ENCODE measurements at places on chromosomes 5 and 9.

DNA sequence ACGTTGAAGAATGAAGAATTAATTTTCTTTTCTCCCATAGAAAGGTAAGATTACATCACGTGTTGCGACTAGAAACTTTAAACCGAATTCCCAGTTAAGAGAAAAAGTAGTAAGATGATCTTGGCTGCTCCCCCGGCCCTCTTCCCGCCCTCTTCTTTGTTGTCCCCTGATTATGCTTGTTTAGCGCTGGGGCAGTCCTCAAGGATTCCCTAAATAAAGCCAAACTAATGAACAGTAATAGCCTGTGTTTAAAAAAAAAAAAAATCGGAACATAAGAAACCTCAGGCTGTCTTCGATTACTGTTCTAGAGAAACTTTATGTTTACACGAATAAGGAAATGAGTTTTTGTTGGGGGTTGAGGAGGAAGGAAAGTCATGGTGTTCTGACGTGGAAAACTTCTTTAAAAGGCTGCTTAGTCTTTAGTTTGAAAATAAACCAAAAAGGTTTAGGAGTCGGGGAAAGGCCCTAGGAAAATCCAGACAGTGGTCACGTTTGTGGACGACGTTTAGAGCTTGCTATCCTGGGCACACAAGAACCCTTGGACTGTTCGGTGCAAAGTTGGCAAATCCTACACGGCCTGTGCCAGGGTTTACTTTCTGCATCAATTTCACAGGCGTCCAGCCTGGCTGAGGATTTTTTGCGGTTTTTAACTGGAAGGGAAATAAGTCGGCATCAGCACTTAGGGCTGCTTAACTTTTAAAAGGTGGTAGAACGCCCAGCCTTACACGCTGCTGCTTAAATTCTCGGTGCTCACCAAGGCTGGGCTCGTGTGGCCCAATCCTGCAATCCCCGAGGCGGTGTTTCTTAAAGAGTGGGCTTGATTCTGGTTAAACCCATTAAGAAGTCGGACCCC lies 1.1 kb upstream of the MAT2B start:
- no peak for DNase-seq

- DNase-seq = no peak
Measured at GRCh38 chr5:109078448-109078847, 330.8 kb downstream of the FER start.

- no peak for DNase-seq
Measured at GRCh38 chr9:89961616-89962341, 357.0 kb downstream of the GADD45G start.

DNA sequence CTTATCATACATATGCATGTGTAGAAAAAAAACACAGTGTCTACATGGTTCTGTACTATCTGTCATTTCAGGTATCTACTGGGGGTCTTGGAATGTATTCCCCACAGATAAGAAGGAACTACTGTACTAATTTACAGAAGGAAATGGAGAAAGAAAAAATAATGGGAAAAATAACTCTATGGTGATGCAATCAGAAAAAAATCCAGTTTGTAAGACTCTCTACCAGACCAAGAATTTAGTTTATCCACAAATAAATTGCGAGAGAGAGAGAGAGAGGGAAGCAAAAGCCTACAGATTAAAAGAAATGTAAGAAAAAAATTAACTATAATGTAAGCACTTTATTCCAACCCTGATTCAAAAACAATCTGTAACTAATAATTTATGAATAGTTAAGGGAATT lies 708.6 kb upstream of the ZNF608 start:
- peak; percentile 55 for DNase-seq

GRCh38 chr5:67160985-67161384 lies 35.6 kb downstream of the CD180 start:
- DNase-seq = peak; percentile 43

DNA sequence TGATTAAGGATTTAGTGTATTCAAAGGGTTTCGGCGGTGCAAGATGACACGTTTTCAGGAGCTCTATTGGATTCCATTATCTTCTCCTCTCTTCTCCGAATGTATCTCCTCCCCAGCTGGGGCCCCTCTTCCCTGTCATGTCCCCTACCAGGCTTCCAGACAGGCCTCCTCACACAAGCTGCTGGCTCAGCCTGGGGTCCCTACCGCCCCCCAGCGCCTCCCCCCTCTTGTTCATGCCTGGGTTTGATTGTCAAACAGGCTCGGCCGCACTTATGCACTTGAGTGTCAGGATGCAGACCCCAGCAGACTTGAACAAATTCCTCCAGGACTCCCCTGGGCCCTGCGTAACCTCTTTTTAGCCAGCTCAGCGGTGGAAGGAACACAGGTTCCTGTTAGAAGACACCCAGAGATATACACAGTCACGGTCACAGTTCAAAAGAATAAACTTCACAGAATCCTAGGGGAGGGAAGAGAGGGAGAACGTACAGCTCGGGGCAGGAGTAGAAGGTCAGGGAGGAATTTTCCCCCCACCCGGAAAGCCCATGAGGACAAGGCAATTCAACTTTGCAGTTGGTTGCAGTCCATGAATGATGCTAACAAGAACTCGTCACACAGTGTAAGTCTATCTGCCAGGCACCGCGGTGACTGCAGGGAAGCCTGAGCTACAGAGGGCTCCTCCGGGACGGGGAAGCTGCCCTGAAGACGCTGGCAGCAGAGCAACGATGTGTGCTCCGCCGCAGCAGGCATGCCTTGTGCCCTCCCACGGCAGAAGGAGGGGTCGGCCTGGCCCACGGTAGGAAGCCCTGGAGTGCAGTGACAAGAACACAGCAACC lies 560.0 kb downstream of the BNC2 start:
- DNase-seq = no peak

GRCh38 chr5:17665836-17666235 lies 31.6 kb downstream of the TAF11L14 start:
- no peak for DNase-seq

DNA sequence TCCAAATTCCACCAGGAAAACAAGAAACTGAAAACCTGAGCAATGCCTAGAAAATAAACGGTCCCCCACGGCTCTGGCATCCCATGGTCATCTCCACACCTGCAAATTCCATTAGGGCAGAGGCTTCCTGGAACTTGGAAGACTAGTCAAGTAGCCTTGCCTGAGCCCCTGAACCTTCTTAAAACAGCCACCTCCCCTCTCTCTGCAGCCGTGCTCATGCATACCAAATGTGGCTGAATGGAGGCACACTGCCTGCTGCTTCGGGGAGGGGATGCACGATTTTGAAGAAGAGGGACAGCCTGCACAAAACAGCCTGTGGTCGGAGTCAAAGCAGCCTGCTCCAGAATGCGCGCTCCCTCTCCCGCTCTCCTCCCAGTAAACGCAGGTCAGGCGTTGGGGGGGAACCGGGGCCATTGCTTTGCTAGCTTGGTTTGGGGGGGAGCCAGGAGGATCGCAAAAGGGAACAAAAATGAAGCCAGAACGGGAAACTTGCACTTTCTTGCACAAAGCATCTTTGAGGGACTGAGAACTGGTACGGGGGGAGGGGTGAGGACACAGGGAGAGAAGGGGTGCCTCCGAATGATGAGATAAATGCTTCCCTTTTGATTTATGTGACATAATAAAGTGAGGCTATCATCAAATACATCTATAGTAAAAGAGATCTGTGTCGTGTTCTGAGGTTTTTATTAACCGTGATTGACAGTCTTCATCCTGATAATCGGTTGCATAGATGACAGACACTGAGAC lies at the start of gene TRPM3:
Gene TRPM3, minus strand, starts transcription at position 347 of the 747 bp plus-strand sequence. Its CDS starts 267 bp downstream, at position 80.
- DNase-seq = no peak

DNA sequence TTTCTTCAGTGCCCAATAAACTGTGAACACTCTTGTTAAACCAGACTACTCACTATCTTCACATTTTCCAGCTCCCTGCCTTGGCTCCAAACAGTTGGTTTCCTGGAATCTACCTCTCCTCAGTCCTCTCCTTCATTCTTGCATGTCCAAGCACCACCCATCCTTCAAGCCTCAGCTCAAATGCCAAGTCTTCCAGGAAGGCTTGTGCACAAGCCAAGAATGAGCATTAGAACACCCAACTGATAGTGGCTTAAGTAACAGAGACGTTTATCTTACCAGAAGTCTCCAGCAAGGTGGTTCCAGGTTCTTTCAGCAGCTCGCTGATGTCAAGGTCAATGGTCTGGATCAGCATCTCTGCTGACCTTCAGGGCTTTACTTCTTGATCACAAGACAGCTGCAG lies 60.1 kb downstream of the PTPDC1 start:
- DNase-seq = peak; percentile 77
